D721Med (cell line): ENCODE measurements at places on chromosomes 4 and X.

DNA sequence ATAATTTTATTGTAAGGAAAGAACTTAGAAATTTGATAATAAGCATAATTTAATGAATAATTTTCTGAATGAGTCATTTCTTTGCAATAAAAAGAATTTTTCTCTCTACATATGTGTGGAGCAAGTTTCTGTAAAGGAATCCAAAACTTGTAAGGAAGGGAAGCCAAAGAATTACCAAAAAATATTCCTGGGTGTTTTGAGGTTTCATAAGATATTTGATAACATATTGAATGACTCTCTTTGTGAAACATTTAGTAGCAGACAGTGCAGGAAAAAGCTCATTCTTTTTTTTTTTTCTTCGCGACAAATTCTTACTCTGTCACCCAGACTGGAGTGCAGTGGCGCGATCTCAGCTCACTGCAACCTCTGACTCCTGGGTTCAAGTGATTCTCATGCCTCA, 469.0 kb upstream of the MAGEB2 start:
- no peak for DNase-seq

DNA sequence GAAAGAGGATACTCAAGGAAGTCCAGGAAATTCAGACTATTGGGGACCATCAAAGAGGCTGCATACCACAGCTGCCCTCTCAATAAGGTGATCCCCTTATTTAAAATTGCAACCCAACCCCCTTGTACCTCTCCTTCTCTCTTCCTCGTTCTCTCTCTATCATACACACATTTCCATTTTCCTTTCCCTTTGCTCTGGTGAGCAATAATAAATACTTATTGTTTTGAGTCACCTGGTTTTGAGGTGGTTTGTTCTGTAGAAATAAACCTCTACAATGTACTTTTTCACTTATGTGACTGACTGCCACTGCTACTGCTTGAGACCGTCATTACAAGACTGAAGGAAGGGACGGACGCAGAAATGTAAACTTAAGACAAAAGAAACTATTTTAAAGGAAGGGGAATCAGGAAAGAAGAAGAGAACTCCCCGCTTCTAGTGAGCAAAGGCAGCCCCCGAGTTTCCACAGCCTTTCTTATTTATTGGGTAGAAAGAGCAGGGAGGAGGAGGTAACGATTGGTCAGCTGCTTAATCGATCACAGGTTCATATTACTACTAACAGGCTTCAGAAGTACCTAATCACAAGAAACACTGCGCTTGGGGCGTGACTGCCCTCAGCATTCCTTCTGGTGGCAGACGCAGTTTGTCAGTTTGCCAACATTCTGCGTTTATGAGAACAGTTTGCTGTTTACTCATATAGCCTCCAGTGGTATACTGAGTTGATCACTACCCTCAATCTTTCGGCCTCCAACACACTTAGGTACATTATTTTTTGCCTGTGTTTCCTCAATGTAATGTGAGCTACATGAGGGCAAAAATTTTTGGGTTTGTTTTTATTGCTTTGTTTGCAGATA, 16.9 kb upstream of the TMEM165 start:
- DNase-seq: no peak

- DNase-seq: no peak
These were observed 17.2 kb downstream of the FLNA start for GRCh38 chrX:154357205-154357604.

DNA sequence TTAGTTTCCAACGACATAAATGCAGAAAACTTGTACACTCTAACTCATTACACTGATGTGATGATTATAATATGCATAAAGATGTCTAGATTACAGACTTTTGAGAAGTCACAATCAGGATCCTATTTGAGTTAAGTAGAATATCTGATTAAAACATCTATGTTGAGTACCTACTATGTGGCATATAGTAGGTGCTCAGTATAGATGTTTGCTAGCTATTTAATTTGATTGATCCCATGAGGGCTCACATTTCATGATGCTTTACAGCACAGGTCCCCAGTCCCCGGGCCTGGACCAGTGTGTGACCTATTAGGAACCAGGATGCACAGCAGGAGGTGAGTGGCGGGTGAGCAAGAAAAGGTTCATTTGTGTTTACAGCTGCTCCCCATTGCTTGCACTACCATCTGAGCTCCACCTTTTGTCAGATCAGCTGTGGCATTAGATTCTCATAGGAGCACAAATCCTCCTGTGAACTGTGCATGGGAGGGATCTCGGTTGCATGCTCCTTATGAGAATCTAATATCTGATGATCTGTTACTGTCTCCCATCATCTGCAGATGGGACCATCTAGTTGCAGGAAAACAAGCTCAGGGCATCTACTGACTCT, 33.0 kb upstream of the CXCL8 start:
- DNase-seq: no peak

- DNase-seq: no peak
These were observed 10.2 kb downstream of the SH3TC1 start for GRCh38 chr4:8209181-8209874.

GRCh38 chr4:140637836-140638235, 69.1 kb upstream of the UCP1 start:
- DNase-seq: no peak
